ENCODE measurements at places on chromosomes 1 and 21. TPM values are rescaled to one million over a fixed set of nuclear protein-coding genes. Genes with fewer than 3 reads are reported as not detected.
A peak's percentile ranks its signal among the peaks of the same experiment; 100 is the strongest.

GRCh38 chr1:27589841-27590426 is 14.0 kb downstream of the AHDC1 start:
- peak overlapping the region; percentile 24 for H3K27ac ChIP-seq
- H3K36me3 ChIP-seq, result no peaks in the 10 kb centered on the region
- H3K4me1 ChIP-seq, result peaks cover 42% of the 10 kb centered on the region
- no peaks in the 10 kb centered on the region for H3K27me3 ChIP-seq

- no peak for DNase-seq
- H3K4me1 ChIP-seq, result peaks cover 3% of the 10 kb centered on the region
- H3K27ac ChIP-seq, result no peak overlapping the region
- H3K36me3 ChIP-seq, result no peaks in the 10 kb centered on the region
Observed at GRCh38 chr1:77399250-77400086, 117.6 kb downstream of the AK5 start.

GRCh38 chr1:1393014-1393413 is 6.1 kb downstream of the CCNL2 start:
- H3K4me1 ChIP-seq, result 0 out of 2 replicates have a peak, but pooled peaks cover 6% of the 10 kb centered on the region
- H3K36me3 ChIP-seq, result peaks cover 54% of the 10 kb centered on the region
- H3K27me3 ChIP-seq, result no peaks in the 10 kb centered on the region
- no peak overlapping the region for H3K27ac ChIP-seq

Gene FAM78B
- polyA plus RNA-seq, result 0.34 TPM

Gene NCF2
- polyA plus RNA-seq, result 6.0 TPM

All from SK-N-SH (cell line).